Stimulated activated CD4-positive, alpha-beta T cell treated with anti-CD3 and anti-CD28 coated beads, Interleukin-2, amount 100 ng/mL, for 24 hours (primary cell): ENCODE measurements at places on chromosomes 7 and 10.
A peak's percentile ranks its signal among the peaks of the same experiment; 100 is the strongest.

GRCh38 chr7:157737151-157738065 is 400.6 kb downstream of the DNAJB6 start:
- no peak for DNase-seq

DNA sequence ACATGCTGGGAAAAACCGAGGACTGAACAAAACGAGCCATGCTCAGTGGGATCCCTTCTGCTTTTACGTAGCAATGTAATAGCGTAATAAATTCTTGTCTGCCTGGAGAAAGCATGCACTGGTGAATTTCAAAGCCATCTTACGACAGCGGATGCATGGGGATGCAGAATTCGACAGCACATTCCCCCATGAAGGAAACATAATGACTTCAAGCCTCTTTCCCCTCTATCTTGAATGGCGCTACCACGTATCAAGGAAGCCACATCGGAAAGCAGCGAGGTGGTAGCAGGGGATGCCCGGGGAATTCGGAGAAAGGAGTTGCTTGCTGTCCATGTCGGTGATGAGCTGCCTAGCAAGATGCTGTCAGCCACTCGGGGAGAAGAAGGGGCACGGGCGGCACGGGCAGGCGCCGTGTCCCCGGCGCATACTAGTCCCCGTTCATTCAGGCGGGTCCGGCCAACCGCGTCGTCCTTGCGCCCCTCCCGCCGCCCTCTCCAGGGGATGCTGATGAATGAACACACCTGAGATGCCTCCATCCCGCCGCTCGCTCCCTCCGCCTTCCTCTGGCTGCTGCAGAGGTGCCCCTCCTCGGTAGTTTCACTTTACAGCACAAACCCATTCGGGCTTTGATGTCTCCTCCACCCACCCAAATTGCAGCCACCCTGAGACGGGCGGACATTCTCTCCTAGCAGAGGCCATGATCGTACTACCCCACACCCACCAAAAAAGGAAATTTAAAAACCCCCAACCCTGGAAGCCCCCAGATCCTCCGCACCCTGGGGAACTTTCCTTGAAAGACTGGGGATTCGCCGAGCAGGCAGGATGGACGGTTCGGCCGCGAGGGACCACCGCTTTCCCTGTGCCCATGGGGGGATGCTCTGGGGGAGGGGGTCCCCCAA is 644 bp downstream of the SORBS1 start:
- DNase-seq = peak; percentile 46

GRCh38 chr10:20059084-20059835 is 243.0 kb downstream of the PLXDC2 start:
- DNase-seq = no peak

GRCh38 chr7:41566581-41566980 is 136.3 kb downstream of the INHBA start:
- DNase-seq = no peak

- no peak for DNase-seq
Observed at GRCh38 chr10:123143162-123143824, 4.6 kb upstream of the HMX2 start.

DNA sequence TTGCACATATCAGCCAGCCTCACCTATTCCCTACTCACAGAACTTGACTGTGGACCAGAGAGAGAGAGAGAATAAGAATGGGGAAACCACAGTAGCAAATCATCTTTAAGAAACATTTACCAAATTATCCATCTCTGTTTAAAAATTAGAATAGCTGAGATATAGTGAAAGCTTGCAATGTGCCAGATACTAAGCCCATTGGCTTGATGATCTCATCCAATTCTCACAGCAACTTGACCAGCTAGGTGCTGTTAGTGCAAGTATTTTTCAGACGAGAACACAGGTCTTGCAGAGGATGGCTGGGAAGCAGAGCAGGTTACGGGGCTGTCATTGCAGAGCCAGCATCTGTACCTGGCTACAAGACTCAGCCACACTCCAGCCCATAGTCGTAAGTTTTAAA is 50.9 kb downstream of the KLF6 start:
- DNase-seq = no peak

GRCh38 chr7:85039196-85039923 is 147.5 kb downstream of the SEMA3D start:
- DNase-seq = no peak

DNA sequence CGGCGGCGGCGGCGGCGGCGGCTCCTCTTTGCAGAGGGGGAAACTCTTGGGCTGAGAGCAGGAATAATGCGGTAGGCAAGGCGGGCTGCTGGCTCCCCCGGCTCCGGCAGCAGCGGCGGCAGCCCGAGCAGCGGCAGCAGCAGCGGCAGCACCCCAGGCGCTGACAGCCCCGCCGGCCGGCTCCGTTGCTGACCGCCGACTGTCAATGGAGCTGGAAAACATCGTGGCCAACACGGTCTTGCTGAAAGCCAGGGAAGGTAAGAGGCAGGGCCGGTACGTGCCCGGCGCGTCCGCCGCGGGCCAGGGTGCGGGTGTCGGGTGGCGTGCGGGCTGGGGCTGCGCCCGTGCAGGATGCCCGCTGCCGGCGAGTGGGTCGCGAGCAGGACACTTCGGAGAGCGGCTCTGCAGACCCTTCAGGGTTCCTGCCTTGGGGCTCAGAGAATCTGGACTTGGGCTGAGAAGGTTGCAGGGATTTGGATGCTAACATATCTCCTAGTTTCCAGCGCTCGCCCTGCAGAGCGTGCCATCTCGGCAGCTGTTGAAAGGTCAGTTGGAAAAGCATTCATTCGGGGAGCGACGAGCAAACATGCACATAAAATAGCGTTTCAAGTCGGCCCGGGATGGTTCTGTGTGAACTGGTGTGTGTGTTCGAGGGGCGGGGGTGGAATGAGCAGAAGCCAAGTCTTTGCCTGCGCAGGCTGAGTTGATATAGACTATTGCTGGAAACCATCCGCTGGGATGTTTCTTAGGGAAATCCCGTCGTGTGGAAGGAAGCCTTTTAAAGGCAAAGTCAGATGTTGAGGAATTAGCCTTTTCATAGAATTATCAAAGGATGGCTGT is 562 bp downstream of the GRK5 start:
- DNase-seq = peak; percentile 48

GRCh38 chr10:34907743-34908430 is 92.8 kb upstream of the PARD3 start:
- DNase-seq = no peak

GRCh38 chr10:7165500-7166177 is 245.2 kb downstream of the SFMBT2 start:
- no peak for DNase-seq

- DNase-seq = no peak
Observed at GRCh38 chr10:117112220-117112619, 25.9 kb downstream of the VAX1 start.

GRCh38 chr7:101902680-101903514 is 85.5 kb downstream of the CUX1 start:
- DNase-seq = no peak

- no peak for DNase-seq
Observed at GRCh38 chr7:37923996-37924395, 3.6 kb downstream of the EPDR1 start.

- DNase-seq = no peak
Observed at GRCh38 chr10:87750001-87750671, 67.9 kb downstream of the ATAD1 start.

DNA sequence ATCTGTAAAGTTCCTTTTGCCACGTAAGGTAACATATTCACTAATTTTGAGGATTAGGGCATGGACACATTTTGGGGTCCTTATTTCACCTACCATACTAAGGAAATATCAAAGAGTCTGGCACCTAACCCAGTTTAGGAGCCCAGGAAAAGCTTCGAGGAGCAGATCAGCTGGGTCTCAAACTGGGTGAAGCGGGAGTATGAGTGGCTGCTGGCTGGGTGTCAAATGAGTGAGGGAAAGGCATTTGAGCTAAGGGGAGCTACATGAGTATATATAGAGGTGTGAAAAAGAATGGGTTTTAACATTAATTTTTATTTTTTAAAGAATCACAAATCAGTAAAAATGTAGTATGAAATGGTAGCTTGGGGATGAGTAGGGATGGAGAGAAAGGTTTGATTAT is 71.3 kb downstream of the MCU start:
- DNase-seq = no peak

DNA sequence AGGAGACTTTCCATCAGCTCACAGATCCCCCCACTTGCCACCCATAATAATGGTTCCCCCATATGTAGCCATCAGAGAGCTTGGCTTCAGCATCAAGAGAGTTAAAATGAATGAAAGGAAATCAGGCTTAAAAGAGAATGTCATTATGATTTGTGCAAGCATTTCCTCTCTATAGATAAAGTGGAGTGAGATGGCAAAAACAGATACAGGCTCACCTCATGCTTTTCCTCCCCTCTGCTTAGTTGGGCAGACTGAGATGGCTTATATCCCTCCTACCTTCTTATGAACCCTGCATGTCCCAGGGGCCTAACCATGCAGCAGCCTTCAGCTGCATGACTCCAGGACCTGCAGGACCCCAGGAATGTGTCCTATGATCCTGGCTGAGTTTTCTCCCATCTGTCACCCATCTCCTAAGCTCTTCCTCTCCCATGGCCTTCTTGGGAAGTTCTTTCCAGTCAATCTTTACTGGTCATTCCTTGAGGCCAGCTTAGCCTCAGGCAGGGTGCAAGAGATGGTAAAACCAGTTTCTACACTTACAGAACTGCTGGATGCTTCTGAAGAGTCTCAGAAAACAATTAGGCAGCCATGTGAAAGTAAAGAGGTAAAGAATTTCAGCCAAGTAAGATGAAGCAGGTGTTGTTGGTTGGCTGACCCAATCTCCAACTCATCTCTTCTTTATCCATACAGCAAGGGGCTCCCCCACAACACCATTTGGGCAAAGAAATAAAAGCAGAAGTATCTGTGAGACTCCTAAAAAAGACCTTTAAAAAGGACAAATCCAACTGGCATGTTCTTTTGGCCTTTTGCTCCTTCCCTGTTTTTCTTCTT is 159.7 kb downstream of the RTKN2 start:
- no peak for DNase-seq

DNA sequence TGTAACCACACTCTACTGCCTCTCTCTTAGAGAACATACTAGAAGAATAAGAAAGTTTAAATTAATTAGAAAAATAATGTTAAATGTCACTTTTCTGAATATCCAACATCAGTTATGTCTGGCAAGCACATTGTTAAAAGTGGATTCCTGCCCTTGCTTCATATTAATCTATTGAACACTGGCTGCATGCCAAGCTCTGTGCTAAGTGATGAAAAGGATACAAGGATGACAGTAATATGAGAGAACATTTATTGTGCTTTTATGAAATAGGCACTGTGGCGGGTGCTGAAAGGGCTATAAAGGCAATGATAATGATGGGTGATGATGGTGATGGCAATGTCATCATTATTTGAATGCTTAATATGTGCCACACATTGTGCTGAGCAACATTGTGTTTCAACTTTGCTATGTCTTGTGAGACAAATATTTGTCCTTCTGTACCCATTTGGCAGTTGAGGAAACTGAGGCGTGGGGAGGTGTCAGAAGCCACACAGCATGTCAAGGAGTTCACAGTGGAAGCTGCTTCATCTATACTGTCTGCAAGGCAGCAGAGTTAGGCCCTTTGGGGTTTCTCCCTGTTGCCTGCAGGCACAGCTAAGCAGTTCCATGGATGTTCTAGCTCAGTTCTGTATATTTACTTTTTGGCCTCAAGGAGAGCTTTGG is 64.2 kb upstream of the RAPGEF5 start:
- no peak for DNase-seq

DNA sequence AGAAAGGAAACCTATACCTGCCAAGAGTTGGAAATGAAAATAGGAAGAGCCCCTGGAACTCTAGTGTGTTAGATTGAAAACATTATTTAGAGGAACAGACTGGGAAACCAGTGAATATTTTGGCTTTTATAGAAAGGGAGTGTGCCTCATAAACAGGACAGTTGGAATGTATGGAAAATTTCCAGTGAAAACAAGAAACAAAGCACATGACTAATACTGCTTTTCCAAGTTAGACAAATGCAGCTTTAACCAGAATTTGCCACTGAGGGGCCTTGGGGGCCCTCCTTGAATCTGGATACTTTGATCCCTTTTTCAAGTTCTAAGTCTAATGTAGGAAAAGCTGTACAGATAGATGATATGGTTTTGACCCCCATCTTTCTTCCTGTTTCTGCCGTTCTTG is 21.2 kb downstream of the ITGB8 start:
- no peak for DNase-seq

DNA sequence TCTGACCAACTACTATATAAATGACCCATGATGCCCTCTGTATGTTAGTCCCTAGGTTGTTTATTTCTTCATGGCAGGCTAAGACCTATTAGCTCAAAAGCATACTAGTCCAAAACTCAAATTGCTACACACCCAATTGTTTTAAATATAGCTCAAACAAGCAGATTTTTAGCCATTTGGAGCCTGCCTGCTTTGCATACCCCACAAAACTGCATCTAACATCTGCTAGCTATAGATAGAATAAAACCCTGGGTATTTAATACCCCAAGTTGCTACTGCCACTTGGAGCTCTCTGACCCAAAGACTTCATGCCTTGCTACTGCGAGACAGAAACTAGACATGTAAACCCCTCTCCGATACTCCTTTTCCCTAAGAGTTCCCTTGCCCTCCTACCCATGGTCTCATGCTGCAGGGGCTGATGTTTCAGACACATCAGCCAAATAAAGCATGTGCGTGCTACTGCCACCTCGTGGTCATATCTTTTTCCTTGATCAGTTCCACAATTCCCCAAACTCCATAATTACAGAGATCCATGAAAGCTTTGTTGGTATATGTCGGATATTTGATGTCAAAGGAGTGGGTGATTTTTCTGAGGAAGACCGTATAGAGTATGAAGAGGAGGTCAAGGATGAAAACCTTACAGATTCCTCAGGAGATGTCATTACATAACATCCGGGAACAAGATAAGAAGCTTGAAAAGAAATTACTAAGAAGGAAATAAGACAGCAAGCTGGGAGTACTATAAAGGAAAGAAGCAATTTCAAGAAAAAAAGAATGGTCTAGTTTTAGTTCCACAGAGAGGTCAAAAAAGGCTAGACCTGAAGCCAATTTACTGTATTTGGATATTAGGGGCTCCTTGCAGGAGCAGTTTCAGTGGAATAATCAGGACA is 386.6 kb downstream of the SH2D4B start:
- peak; percentile 18 for DNase-seq

- DNase-seq = no peak
Observed at GRCh38 chr7:105355701-105356100, 33.0 kb downstream of the SRPK2 start.

DNA sequence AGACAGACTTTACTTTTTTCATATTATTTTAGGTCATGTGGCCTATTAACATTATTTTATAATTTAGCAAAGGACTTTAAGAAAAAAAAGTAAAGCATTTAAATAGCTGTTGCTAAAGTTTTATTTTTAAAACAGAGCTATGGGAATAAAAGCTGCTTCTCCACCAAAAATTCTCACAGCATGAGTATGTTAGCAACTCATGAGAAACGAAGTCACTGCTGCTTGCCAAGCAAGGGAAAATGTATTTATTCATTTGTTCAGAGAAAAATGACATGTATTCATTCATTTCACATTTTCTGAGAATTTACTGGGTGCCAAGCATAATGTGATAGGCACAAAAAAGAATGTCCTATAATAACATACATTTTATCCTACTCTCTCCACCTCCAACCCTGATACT is 5.1 kb downstream of the LRRC72 start:
- DNase-seq = no peak
